ENCODE measurements at places on chromosomes 2 and 18.
A peak's percentile ranks its signal among the peaks of the same experiment; 100 is the strongest.

DNA sequence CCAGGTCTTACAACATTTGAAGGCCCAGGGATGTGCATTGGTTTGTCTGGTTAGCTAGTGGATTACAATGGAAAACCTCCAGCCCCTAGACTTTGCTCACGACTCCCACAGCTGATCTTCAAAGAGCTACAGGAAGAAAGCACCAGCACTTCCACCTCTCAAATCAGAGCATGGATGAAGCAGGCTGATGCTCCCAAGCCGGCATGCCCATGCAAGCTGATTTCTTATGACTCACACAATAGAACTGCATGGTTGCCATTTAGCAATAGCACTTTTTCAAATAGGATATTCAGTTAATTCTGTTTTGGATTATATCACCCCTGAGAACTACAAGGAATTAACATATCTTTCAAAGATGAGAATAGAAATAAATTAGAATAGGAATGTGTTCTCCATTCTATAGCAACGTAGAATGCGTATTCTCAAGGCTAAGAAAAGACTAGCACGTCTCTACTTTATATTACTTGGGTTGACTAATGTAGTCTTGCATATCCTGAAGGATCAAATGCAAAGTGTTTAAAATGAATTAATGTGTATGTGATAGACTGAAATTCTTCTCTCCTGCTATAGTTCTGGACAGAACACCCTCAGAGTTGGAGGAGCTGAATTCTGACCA lies 292.4 kb downstream of the TRIB2 start:
- no peak for DNase-seq

GRCh38 chr2:27888790-27889189 lies 1.4 kb downstream of the RBKS start:
- peak; percentile 49 for DNase-seq

DNA sequence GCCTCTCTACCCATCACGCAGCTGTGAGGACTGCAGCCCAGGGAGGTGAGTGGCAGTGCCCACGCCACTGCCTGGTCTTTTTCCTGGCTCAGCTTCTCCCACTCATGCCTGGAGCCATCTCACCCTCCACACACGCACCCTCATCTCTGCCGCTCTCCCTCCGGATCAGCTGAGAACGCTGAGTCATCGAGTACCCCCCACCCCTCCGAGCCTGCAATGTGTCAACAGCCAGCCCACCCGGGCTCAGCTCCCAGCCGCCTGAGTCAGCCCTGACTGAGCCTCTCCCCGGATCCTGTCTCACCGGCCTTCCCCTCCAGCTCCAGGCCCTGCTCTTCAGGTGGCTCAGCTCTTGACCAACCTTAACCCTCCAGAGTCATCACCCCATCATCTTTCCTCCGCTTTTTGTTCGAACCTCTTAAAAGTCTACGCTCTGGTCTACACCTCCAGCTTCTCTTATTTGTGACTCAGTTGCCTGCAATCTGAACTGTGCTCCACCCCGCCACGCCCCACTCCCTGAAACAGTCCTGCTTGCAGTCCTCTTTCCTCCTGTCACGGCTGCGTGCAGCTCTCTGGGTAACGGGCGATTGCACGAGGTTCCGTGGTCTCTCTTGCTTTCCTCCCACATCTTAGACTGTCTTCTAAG lies 94.4 kb upstream of the ASAP2 start:
- DNase-seq, result peak; percentile 75

- DNase-seq, result no peak
These were observed 11.0 kb upstream of the VAPA start for GRCh38 chr18:9902832-9903231.

DNA sequence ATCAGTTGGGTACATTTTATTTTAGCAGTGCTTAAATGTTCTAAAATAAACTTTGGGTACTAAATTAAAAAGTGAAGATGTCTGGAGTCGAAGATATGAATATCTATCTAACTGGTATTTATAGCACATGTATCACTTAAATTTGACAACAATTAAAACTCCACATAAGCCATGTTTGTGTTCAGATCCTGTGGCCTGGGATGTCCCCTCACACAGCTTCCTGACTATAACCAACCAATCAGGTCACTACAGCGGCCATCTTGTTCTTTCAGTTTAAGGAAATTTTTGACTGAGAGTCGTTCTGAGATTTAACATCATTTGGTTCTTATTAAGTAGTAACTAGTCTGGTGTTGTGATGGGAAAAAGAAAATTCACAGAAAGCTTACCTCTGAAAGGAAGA lies 170.7 kb upstream of the NRP2 start:
- peak; percentile 9 for DNase-seq

- no peak for DNase-seq
These were observed 25.4 kb downstream of the FAM98A start for GRCh38 chr2:33573657-33574056.

DNA sequence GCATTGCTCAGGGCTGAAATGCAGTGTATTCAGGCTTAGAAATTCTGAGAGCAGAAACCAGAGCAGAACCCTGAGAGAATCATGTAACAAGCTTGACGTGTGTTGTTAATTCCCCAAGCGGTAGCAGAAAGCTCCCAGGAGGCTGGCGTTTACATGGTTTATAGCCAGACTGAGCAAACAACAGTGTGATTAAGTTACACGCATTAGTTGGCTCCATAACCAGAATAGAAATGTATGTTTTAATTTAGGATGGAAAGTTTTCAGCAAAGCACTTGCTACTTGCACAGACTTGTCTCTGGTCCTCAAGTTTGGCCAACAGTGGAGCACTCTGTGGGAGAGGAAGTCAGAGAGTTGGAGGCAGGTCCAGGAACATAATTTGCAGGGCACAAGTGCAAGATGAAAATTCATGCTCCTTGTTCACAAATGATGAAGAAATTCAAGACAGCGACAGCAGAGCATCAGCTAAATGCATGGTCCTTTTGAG lies 69.3 kb downstream of the MAPK4 start:
- DNase-seq, result no peak

GRCh38 chr2:1664076-1664605 lies 80.2 kb downstream of the PXDN start:
- no peak for DNase-seq

DNA sequence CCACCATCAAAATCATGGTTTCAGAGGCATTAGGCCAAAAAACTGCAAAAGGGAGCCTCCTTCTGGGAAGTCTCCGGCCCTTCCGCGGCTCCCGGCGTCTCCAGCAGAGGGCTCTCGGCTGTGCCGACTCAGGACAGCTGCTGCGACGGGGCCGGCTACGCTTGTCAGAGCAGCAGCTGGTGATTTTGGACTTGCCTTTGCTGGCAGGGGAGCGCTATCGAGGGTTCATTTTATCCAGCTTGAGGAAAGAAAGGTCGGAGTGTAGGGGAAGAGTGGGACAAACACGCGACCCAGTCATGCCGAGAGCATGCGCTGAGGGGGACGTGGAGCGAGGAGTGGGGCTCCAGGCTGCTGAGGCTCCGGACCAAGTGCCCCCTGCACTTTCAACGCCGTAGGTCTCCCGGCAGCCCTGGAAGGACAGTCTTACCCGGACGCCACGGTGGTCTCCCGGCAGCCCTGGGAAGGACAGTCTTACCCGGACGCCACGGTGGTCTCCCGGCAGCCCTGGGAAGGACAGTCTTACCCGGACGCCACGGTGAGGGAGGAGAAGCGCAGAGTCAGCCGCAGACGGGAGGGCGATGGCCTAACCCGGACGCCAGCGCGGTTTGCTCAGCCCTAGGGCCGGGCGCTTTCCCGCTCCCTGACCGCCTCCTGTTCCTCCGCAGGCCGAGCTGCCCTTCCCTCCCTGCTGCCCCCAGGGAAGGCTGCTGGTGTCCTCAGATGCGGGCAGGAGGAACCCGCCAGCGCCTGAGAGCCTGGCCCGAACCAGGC lies 21.7 kb downstream of the DDX18 start:
- peak; percentile 87 for DNase-seq

GRCh38 chr2:133817680-133818566 lies 249.7 kb upstream of the NCKAP5 start:
- DNase-seq, result peak; percentile 55

DNA sequence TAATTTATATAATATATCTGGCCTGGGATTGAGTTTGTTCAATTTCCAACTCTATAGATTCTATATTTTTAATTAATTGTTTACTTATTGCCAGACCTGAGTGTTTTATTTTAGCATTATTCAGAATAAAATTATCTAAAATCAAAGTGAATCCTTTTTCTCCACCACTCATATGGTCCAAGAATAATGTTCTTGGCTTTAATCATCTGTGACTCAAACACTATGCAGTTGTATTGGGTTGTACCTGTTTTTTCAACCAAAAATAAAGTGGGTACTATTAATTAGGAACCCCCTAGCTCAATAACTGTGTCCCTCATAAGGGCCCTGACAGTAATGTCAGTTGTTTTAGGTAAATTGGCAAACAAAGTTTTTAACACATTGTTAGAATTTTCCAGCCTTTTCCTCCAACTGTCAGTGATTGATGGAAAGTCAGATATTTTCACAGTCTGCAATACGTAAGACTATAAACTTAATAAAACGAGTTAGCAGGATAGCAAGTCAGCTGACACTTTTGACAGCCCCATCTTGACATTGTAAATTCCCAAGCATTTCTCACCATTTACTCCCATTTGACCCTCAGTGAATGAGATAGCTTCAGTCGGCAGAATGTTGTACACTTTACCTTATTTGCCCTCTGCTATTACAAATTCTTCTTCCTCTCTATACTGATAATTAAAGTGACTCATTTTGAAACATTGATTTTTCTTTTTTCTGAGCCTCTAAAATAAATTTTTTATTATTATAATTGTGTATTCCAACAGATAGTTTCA lies 587.4 kb downstream of the METTL4 start:
- no peak for DNase-seq

DNA sequence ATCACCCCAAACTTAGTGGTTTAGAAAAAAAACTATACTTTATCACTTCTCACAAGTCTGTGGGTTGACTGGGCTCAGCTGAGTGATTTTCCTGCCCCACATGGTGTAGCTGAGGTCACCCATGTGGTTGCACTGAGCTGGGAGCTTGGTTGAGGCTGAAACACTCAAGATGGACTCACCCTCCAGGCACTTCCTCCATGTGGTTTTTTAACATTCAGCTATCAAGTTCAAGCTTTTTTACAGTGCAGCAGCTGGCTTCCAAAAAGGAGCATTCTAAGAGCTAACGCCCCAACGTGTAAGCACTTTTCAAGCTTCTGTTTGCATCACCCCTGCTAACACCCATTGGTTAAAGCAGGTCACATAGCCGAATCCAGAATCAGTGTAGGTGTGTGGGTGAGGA lies 105.9 kb upstream of the CREB1 start:
- peak; percentile 75 for DNase-seq

DNA sequence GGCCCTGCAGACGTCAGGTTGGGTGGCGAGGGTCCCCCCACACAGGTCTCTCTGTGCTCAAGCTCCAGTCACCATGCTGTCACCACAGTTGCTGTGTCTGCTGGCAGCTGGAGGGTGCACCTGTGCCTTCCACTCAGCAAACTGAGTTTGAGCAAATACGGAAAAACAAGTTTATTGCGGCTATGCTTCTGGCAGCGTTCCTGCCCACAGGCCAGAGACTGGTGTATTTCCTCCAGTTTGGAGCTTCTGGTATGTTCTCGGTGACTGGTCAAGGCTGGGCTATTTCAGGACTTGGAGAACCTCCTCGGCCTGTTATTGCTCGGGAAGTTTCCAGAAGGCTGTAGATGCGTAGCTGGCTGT lies 132.6 kb downstream of the SEPTIN10 start:
- DNase-seq, result peak; percentile 95

DNA sequence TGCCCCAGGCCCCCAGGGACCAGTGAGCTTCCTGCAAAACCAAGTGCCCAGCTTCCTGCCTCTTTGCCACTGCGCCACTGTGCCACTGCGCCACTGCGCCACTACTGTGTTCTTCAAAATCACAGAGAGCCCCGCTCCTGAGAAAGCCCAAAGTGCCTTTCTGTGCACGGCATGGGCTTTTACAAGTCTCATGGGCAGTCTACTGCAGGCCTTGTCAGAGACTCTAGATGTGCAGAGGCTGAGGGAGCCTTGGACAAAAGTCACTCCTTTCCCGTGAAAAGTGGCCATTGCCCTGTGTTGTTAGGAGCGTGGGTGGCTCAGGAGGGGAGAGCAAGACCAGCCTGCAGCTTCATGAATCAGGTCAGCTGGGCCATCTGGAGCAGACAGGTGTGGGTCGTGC lies 180.5 kb downstream of the SMAD7 start:
- DNase-seq, result no peak

- no peak for DNase-seq
These were observed 382.8 kb downstream of the SETBP1 start for GRCh38 chr18:45063246-45064038.

GRCh38 chr18:5389356-5389755 lies 93.8 kb upstream of the ZBTB14 start:
- no peak for DNase-seq

GRCh38 chr2:180385601-180386201 lies 378.6 kb upstream of the CWC22 start:
- DNase-seq, result no peak

- DNase-seq, result peak; percentile 57
These were observed 108.0 kb downstream of the CDH19 start for GRCh38 chr18:66495844-66496243.

GRCh38 chr2:138237667-138238384 lies 263.7 kb upstream of the SPOPL start:
- DNase-seq, result no peak

GRCh38 chr18:60200558-60200957 lies 172.0 kb downstream of the MC4R start:
- DNase-seq, result no peak

GRCh38 chr2:222982909-222983265 lies 69.1 kb upstream of the KCNE4 start:
- DNase-seq, result no peak

GRCh38 chr18:41543815-41544214 lies 411.2 kb upstream of the PIK3C3 start:
- no peak for DNase-seq

DNA sequence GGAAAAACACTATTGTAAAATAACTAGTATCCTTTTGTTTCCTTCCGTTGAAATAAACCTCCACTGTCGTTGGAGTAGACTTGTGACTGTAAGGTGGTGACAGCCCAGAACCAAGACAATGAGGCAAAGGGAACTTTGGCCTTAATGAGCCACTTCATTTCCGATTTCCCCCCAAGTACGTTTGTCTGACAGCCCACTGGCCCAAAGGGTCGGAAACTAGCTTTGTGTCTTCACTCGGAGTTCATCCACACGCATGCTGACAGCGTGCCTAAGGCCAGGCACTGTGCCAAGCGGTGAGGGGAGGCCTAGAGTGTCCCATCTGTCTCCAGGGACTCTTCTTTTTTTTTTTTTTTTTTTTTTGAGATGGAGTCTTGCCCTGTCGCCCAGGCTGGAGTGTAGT lies 21.0 kb downstream of the HJURP start:
- no peak for DNase-seq

GRCh38 chr2:106582148-106583143 lies 95.3 kb downstream of the CD8B2 start:
- peak; percentile 84 for DNase-seq

- DNase-seq, result no peak
These were observed 18.7 kb upstream of the TFCP2L1 start for GRCh38 chr2:121303531-121304263.

DNA sequence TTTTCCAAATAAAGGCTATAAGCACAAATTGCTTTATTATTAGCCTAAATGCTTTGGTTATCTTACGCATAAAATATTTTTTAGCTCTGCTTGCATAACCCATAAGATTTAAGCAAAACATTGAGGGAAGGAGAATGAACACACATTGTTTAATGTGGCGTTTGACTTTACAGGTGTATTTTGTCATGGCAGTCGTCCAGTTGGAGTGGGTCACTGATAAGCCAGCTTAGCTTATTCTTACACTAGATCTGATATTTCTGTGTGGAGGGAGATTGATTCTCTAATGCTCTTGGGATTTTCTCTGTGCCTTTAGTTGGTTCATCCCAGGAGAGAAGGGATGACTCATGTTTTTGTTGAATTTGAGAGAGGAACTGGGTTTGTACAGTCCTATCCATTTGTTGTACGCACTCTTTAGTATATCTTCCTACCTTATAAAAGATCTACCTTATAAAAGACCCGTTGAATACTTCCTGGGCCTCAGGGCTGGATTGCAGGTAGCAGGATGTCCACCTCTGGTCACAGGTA lies 47.5 kb upstream of the ACYP2 start:
- no peak for DNase-seq

Measured in myocyte (in vitro differentiated cells).